Pons (tissue), 1 donor: ENCODE measurements at places on chromosomes 4 and X.

DNA sequence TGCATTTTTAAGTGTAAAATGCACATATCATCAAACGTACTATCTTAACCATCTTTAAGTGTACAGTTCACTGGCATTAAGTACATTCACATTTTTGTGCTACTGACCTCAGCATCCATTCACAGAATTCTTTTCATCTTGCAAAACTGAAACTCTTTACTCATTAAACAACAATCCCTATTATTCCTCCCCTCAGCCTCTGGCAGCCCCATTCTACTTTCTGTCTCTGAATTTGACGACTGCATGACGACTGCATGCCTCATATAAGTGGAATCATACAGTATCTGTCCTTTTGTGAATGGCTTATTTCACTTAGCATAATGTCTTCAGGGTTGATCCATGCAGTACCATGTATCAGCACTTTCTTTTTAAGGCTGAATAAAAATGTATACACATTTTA, 38.7 kb downstream of the CNKSR2 start:
- no peak for DNase-seq

- no peak for DNase-seq
These were observed 895.6 kb downstream of the RAB28 start for GRCh38 chr4:12588582-12588981.

DNA sequence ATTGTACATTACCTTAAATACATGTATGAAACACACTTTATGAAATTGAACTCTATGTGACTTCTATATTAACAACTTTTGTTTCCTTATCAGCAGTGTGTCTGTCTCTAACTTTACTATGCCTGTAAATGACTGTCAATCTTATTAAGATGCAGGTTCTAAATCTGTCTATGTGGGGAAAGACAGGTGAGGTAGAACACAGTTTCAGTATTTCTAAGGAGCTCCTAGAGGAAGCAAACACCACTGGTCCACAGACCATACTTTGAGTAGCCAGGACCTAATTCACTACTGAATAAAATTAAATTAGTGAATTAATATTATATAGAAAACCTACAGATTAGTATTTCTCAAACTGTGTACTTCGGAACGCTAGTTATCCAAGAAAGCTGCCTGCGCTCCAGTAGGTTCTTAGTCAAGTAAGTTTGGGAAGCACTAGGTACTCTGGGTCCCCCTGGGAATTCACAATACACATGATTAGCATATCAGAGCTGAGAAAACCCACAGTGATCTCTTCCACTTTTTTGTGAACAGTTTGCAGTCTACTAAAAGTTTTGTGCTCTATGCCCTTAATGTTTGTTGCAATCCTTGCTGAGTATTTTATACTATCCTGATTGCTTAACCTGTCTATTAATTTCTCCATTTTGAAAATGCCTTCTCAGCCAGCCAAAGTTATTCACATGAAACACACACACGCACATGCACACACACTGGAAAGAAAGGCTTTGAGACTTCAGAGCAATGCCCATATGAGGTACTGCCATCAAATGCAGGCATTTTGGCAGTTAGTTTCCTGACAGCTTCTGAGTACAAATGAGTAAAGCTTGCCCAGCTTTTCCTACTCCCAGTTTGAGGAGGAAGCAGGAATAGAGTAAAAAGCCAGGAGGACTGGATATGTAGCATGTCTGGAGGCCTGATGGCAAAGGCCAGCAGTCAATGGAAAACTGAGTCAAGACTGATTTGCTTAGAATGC, 133.6 kb upstream of the CPEB2 start:
- no peak for DNase-seq

DNA sequence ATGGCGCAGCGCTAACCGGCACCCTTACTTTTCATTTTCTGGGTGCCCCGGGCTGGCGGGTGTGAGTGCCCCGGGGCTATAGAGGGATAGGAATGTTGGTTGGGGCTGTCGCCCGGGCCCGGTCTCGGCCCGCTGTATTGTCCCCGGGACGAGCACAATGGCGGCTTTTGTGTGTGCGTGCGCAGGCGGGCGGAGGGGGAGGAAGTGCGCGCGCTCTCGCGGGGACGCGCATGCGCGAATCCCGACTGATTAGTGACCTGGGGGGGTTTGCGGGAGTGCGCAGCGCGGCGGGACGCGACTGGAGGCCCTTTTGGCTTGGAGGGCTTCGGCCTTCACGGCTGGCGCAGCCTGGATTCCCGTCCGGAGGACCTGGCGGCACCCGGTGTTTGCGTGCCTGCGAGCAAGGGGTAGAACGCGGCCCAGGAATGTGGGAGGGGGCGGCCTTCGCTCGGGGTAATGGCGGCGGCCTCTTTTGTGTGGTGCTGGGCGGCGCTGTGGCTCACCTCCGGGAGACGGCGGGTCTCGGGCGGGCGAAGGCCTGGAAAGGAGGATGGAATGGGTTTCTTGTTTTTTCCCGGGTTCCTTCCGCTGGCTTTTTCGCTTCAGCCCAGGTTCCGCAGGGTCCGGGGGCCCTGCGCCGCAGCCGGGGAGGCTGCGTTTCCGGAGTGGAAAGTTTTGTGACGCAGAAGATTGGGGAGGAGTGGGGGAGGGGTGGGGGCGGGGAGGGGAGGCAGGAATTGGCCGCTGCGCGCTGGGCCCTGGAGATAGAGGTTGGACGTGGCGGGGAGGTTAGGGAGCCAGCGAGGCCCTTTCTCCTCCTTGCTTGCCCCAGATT, 618 bp downstream of the DDX3X start:
- peak; percentile 65 for DNase-seq

GRCh38 chr4:152221816-152222516, 313.9 kb downstream of the FBXW7 start:
- DNase-seq = no peak

- peak; percentile 62 for DNase-seq
These were observed 389.0 kb upstream of the ZFP42 start for GRCh38 chr4:187606581-187606980.

DNA sequence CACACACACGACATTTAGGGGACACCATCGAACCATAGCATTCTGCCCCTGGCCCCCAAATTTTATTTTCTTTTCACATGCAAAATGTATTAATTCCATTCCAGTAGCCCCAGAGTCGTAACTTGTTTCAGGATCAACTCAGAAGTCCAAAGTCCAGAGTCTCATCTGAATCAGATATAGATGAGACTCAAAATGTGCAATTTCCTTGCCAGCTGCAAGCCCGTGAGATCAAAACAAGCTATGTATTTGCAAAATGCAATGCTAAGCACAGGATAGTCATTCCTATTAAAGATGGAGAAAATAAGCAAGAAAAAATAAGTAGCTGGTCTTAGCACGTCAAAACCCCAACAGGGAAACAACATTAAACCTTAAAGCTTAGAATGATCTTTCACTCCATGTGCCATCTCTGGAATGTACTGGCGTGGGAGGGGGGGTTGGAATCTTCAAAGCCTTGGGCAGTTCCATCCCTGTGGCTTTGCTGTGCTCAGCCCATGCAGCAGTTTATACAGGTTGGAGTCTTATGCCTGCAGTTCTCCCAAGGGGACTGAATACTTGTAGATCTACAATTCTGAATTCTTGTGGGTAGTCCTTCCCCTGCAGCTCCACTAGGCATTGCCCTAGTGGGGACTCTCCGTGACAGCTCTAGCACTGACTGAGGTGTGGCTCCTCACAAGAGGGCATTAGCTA, 47.7 kb upstream of the SYTL5 start:
- DNase-seq = no peak

DNA sequence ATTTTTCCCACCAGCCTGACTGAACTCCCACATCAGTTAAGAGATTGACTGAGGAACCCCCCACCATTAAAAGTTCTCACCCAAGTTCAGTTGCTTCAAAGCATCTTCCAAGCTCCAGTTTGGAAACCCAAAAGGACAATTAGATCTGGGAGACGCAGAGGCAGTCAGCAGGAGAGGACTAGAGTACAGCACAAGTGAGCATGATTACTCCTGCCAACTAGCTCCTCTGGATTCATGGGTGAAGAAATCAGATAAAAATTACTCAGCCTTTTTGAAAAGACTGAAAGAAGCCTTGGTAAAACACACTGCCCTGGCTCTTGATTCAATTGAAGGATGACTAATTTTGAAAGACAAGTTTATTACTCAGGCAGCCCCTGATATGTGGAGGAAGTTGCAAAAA, 297.5 kb downstream of the ADAM29 start:
- no peak for DNase-seq

GRCh38 chr4:156638334-156638733, 333.3 kb downstream of the PDGFC start:
- no peak for DNase-seq

GRCh38 chrX:137563681-137564651, 2.0 kb upstream of the ZIC3 start:
- DNase-seq = no peak

DNA sequence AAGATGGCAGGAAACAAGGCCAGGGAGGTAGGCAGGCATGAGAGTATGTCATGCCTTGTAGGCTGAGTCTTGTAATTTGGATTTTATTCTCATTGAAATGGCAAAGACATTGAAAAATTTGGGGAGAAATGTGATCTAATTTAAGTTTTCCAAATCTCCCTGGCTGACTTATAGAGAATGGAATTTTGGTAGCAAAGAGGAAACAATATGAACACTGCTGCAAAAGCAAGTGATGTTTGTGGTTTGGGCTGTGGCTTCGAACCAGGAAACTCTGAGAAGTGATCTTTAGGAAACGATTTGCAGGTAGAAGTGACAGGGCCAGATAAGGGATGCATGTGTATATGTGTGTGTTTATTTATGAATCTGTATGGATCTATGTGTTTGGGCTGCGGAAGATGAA, 35.6 kb downstream of the ARSJ start:
- DNase-seq = no peak

- no peak for DNase-seq
These were observed 38.7 kb upstream of the PDK3 start for GRCh38 chrX:24426340-24426913.

- DNase-seq = no peak
These were observed 22.4 kb downstream of the TMEM33 start for GRCh38 chr4:41957634-41958033.

DNA sequence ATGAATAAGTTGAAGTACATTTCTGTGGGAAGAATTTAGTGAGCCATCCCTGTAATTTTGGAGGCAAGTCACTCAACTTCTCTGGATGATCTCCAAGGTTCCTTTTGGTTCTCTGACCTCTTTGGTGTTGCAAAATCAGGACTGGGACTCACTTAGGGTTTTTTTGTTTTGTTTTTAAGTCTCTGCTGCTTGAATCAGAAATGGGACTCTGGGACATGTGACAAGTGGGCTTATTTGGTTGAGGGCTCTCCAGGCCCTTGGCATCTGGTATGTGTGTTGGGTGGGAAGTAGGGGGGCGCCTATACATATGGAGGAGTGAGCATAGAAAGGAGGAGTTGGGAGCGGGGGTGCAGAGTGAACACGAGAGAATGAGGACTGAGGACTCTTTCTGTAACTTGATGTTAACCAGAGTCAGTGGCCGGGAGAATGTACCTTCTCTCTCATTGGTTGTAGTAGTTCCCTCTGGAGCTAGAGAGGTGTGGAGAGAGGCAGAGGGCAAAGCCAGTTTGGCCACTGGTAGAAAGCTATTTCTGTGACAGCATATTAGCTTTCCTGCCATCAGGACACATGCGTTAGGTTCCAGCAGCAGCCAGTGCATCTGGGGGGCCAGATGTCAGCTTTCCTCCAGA, 1.9 kb downstream of the ARHGAP10 start:
- no peak for DNase-seq

- no peak for DNase-seq
These were observed 30.5 kb upstream of the BBS12 start for GRCh38 chr4:122701965-122702364.

DNA sequence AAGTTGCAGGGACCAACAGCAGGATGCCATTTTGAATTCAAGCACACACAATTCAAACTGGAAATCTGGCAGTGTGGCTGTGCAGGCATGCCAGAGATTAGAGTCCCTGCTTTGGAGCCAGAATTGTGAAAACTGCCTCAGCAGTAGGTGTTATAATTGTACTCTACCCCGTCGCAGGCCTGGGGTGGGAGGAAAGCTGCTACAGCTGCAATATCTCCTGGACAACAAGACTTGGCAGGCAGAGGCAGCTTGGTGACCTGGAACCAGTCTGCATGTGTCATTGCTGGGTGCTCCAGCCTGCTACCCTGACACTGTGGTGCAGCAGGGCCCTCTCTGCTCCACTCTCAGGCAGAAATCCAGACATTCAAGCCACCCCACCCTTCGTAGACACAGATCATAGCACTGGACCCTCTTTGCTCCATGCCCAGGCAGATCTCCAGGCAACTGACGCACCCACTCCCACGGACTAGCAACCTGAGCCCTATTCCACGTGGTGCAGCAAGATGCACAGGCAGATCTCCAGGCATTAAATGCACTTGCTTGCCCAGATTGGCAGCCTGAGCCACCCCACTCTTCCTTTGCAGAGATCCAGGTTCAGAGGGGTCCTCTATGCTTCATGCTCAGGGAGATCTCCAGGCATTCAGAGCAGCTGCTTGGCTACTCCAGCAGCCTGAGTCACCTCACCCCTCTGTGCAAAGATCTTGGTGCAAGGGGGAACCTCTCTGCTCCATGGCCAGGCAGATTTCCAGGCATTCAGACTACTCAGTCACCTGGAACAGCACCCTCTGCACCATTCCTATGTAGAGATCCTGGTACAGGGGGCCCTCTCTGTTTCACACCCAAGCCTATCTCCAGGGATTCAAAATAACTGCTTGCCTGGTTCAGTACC, 140.5 kb downstream of the LRBA start:
- DNase-seq = no peak
